ENCODE measurements at places on chromosomes 3 and 15. TPM values are rescaled to one million over a fixed set of nuclear protein-coding genes. Genes with fewer than 3 reads are reported as not detected.

CTXND1 gene
- not detected for total RNA-seq

- DNase-seq = no peak
Observed at GRCh38 chr3:76107935-76108570, 322.7 kb upstream of the ZNF717 start.

HIGD2B gene
- not detected for total RNA-seq

GRCh38 chr15:31150732-31151231, 49.3 kb upstream of the TRPM1 start:
- no peak for DNase-seq

- DNase-seq = no peak
Observed at GRCh38 chr3:31620656-31621055, 87.9 kb downstream of the STT3B start.

Data from glomerular endothelial cell (primary cell).